ENCODE measurements at places on chromosomes 3 and 15.

DNA sequence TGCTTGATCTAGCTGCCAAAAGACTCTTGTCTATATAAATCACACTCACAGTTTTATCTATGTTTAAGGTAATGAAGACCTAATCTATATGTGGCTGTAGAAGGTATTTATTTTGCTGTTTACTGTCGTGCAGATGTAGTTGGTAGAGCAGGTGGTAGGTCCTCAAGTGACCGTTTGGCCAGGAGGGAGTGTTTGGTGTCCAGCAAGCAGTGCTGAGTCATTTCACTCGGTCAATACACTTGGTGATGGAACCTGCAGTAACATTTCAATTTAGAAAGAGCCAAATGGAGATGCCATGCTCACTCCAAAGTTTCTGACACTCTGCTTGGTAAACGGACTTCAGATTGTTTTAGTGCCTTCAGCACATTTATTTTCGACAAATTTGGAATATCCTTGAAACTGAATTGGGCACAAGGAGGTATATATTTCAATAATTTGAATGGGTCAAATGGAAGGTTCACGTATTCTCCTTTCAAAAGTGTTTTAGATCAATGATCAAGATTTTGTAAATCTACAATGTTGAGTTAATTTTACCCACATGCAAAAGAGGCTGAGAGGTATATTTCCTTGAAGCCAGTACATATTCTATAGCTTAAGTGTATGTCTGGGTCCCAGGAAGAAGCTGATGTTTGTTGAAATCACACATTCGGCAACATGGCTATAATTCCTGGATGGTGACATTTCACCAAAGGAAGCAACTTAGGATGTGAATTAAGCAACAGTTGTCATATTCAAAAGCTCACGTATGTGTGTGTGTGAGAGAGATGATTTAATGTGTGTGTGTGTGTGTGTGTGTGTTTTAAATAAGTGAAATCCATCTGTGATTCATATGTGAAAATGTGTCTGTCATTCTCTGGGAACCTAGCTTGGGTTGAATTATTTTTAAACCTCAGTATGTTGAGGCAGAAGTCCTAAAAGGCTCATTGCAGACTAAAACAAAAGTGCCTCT, 7.7 kb upstream of the CX3CR1 start:
- DNase-seq, result no peak

DNA sequence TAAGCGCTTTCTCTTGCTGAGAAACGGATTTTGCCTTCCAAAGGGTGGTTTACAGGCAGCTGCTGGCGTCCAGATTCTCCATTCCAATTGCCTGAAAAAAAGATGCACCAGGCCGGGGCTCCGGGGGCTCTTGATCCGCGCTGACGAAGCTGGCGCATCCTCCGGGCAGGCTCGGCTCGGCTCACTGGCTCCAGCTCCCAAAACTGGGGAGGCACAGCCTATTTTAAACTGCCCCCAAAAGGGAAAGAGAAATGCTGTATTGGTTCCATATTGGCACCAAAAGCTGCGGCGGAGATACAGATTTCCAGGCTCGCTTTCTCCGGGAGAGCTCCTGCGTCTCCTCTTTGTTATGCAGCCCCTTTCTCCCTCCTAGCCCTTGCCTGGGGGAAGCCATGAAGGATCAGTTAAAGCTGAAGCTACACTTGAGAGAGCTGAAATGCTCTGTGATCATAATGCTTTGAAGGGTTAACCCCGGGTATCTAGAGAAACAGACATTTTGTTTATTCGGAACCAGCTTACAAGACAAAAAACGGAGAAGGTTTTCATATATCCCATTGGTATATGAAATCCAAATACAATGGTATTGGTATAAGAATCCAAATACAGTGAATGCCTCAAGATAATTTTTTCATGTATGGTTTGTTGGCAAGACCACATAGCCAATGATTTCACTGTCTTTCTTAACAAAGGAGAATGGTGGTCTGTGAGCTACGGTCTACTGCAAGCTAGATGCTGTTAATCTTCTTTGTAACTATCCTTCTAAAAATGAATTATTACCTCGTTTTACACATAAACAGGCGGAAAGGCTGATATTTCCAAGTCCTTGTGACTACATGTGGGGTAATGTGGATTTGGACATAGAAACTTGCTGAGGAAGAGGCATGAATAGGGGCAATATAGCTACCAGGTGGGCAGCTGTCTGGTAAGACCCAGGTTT, 693 bp downstream of the CD200 start:
- DNase-seq, result no peak

- DNase-seq, result no peak
Observed at GRCh38 chr3:184383033-184383740, 3.3 kb downstream of the CHRD start.

- DNase-seq, result no peak
Observed at GRCh38 chr3:134372396-134373270, 1.6 kb downstream of the AMOTL2 start.

- DNase-seq, result no peak
Observed at GRCh38 chr3:106191211-106191610, 322.4 kb upstream of the CBLB start.

- DNase-seq, result no peak
Observed at GRCh38 chr15:64950888-64951287, 38.8 kb downstream of the SPG21 start.

- DNase-seq, result no peak
Observed at GRCh38 chr15:90345857-90346256, 6.2 kb upstream of the ZNF774 start.

DNA sequence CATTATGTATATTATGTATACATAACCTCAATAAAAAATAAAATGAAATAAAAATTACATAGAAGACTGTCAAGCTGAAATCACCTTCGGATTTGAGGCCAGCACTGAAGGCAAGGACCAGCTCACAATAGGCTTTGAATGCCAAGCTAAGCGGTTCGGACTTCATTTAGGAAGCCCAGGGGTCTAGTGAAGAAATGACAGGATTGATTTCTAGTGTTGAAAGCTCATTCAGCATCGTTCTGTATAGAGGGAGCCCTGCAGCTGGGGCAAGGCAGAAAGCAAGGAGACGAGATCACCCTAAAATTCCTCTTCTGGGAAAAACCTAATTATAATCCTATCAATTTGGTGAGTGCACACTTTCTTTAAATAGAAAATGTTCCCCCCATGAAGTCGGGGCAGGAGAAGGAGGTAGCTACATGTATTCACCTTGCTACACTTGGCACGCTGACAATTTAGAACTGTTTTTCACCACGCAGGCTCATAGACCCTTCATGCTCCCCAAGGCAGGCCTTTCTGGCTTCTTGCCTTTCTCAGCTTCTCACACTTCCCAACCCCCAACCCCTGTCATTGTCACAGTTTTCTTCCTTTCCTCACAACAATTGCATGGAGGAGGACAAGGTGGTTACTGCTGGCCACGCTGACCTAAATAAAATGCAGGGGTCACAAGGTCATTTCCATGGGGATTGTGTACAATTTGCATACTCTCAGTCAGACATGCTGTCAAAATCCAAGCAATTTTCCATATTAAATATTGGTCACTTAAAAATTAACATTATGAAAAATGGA, 44.4 kb upstream of the SSR3 start:
- no peak for DNase-seq

DNA sequence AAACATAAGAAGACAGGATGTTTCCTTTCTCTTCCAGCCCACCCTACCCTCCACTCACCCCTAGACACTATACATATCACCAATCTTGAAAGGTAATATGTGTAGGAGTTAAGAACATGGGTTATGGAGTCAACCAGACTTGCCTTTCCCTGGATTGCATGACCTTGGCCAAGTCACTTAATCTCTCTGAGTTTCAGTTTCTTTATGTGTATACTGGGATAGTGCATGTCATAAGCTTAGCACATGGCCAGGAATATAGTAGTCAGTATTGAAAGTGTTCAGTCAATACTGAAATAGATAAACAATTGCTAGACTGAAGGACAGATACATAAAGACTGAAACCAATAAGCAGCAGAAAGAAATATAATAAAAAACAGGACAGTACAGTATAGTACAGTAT, 283.2 kb upstream of the STT3B start:
- DNase-seq, result no peak

- no peak for DNase-seq
Observed at GRCh38 chr3:71879089-71879488, 94.1 kb upstream of the PROK2 start.

- no peak for DNase-seq
Observed at GRCh38 chr15:94164202-94164807, 67.1 kb upstream of the MCTP2 start.

DNA sequence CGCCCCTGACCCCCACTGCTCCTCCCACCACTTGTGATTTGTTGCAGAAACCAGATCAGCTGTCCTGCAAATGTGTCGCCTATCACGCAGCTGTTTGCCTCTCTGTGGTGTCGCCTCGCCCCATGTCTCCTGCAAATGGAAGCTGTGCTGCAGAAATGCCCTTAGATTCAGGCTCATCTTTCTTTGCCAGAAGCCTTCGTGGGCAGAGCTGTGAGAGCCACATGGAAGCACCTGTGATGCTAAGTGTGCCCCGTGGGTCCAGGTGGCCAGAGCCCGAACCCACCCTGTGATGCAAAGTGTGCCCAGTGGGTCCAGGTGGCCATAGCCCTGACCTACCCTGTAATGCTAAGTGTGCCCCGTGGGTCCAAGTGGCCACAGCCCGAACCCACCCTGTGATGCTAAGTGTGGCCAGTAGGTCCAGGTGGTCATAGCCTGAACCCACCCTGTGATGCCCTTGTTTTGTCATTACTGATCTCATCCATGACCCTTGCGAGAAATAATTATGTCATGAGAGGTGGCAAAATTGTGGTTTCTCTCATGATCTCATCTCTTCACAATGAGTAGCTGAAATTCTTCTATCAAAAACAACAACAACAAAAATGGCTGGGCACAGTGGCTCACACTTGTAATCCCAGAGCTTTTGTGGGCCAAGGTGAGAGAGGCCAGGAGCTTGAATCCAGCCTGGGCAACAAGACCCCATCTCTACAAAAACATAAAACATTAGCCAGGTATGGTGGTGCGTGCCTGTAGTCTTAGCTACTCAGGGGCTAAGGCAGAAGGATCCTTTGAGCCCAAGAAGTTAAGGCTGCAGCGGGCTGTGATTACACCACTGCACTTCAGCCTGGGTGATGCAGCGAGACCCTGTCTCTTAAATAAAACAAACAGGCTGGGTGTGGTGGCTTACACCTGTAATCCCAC, 187.4 kb downstream of the GOLGA6L6 start:
- DNase-seq, result no peak

DNA sequence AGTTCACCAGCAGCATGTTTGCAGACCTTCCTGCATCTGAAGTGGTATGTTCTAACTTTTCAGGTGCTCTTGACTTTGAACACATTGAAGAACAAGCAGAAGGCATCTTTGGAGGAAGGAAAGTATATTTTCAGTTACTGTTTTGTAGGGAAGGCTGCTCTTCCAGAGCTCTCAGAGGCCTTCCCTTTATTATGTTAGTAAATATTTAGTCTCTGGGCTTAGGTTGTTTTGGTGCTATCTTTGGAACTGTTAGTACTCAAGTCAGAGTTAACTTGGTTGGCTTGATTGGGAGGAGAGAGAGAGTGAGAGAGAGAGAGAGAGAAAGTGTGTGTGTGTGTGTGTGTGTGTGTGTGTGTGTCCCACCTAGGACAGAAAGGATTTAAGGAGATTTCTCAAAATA, 188.2 kb downstream of the ITPR1 start:
- no peak for DNase-seq

DNA sequence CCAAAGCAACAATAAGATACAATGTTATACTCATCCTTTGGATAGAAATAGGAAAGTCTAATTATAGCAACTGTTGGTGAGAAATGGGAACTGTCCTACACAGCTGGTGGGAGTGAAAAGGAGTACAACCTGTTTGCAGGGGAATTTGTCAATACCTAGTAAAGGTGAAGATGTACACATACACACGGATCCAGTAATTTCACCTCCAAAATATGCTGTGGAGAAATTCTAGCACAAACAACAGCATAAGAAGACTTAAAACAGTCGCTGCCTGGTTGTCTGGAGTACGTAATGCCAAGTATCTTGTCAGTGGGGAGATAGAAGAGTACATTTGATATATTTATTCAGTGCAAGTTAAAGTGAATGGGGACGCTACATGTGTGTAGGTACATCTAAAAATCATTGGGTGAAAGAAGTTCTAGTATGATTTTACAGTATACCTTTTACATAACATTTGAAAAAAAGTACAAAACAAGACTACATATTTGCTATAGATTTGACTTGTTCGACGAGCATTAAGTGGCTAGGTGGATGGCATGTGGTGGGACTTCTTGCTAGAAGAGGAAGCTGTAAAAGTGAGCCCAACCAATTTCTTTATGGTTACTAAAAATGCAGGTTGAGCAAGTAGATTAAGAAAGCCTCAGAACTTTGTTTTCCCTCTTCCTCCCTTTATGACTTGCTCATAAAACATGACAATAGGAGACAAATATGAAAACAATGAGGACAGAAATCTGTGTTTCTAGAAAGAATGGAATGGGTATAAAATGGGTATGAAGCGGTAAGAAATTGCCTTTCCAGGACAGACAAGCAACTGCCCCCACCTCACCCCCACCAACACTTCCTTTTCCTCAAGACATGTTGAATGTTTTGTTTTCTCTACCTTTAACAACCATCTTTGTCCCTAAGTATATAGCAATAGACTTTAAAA, 50.2 kb upstream of the CCR4 start:
- no peak for DNase-seq

DNA sequence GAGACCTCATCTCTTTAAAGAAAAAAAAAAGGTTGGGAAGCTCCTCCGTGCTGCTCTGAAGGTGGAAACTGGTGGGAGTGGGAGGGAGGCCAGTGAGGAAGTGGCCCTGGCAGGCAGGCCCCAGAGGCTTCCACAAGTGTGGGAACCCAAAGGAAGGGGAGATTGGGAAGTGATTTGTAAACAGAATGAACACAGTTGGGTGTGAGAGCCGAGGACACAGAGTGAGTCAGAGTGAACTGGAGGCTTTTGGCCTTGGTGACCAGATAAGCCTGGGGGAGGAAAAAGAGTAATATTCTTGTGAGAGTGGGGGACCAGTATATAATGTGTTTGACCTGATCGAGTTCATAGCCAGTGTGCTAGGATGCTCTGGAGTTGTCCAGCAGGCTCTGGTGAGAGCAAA, 23.0 kb downstream of the MKRN2 start:
- no peak for DNase-seq

GRCh38 chr3:65483480-65483879, 555.2 kb downstream of the MAGI1 start:
- no peak for DNase-seq

GRCh38 chr15:45100884-45101625, 12.9 kb downstream of the DUOX2 start:
- no peak for DNase-seq

GRCh38 chr3:12178091-12178820, 19.5 kb upstream of the TIMP4 start:
- no peak for DNase-seq

- DNase-seq, result no peak
Observed at GRCh38 chr3:64417816-64418215, 192.6 kb upstream of the PRICKLE2 start.

Measured in 8988T (cell line).